Calu3 (cell line): ENCODE measurements at places on chromosomes 4 and X.

GRCh38 chr4:173367285-173367684 lies 3.5 kb upstream of the SAP30 start:
- no peak for DNase-seq

- DNase-seq = no peak
Observed at GRCh38 chr4:113958766-113959538, 20.5 kb downstream of the ARSJ start.

DNA sequence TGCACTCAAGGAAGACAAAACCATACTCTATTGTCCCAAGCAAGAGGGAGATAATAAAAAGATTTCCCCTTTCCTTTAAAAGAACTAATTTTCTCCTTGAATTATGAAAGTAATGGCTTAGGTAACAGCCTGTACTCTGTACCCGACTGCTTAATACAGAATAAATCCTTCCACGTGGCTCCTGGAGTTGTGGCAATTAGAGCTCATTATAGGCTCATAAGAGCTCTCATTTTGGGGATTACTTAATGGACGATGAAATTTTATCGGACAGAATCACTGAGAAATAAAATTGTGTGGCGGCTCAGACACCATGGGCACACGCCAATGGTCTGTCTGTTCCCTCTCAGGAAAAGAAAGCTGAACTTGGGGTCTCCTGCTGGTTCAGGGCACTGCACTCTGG lies 2.8 kb upstream of the GSX2 start:
- no peak for DNase-seq

- DNase-seq = no peak
Observed at GRCh38 chrX:2711441-2711840, 20.3 kb downstream of the CD99 start.

GRCh38 chr4:119498527-119498926 lies 130.1 kb downstream of the PDE5A start:
- no peak for DNase-seq

GRCh38 chr4:110667670-110668069 lies 44.8 kb upstream of the PITX2 start:
- DNase-seq = no peak

DNA sequence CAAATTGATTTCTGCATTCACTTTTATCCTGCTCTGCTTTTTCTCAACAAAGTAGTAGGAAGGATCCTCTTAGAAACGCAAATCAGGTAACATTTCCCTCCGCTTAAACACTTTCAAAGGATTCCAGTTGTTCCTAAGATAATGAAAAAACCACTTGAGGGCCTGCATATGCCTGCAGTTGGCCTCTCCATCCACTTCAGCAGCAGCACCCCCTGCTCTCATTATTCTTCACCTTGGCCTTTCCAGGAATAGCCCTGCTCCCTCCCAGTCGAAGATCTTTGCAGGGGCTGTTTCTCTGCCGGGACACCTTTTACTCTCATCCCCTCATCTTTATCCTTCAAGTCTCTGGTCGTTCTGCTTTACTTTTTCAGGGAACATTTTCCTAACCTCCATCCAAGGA lies 314.0 kb downstream of the INPP4B start:
- DNase-seq = no peak

- no peak for DNase-seq
Observed at GRCh38 chr4:57051524-57051923, 58.7 kb downstream of the IGFBP7 start.

DNA sequence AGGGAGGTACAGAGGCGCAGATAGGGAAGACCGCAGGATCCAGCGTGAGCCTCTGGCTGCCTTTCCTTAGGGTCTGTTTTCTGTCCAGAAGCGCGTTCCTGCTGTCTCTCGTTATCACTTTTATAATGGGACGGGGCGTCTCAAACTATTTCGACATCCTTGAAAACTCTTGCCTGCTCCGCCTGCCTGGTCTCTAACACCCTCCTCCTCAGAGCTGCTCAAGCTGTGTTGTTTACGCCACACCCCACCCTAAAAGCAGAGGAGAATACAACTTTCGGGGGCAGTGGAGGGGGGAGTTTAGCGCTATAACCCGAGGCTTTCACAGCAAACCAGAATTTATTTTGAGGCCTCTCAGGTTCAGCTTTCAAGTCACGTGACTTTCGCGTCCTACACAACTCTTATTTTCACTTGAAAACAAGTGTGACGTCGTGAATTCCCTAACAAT lies 646 bp upstream of the FAM3A start:
- no peak for DNase-seq
